Cardiac septum (tissue), 1 donor: ENCODE measurements at places on chromosomes 2 and 18. TPM values are rescaled to one million over a fixed set of nuclear protein-coding genes. Genes with fewer than 3 reads are reported as not detected.

DNA sequence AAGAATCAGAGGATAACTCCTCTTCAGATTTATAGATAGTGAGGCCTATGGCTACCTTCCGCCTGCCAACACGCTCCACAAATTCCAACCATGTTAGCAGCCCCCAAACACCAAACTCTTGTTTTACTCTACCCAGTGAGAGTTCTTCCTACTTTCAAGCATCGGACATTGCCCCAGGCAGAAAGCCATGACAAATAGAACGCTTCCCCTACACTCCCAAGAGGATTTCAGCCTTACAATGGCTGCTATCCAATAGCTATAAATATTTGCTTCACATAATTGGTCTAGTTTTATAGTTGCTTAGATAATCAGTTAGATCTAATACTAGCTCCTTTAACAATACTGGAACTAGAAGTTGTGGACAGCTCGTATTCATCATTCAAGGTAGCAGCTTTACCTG is 503.4 kb upstream of the VRK2 start:
- DNase-seq = no peak

DNA sequence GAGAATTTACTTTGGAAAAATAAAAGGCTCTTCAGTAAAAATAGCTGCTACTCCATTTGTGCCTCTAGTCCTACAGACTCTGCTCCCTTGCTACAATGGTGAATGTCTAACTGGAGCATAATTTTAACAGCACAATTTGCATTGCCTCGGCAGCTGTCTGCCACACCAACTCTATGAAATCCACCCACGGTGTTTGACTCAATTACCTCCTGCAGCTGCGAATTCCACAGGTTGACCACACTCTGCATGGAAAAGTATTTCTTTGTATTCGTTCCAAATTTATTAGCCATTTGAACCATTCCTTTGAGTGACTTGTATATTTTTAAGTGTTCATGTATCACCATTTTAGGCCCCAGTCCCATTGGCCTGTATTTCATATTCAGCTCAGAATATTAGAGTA is 182.1 kb upstream of the CCDC68 start:
- no peak for DNase-seq

DNA sequence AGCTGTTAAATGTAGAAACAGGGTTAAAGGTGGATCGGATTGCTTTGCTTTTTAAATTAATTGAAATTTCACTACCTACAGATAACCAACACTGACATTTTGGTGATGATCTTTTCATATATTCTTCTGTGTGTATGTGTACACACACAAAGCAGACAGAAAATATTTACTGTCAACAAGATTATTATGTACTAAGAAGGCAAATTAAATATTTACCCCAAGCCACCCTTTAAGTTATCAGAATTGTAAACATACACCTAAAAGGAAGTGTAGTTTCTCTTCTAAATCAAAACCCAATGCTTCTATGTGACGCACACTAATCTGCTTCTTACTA is 98.7 kb downstream of the GAREM1 start:
- no peak for DNase-seq

DNA sequence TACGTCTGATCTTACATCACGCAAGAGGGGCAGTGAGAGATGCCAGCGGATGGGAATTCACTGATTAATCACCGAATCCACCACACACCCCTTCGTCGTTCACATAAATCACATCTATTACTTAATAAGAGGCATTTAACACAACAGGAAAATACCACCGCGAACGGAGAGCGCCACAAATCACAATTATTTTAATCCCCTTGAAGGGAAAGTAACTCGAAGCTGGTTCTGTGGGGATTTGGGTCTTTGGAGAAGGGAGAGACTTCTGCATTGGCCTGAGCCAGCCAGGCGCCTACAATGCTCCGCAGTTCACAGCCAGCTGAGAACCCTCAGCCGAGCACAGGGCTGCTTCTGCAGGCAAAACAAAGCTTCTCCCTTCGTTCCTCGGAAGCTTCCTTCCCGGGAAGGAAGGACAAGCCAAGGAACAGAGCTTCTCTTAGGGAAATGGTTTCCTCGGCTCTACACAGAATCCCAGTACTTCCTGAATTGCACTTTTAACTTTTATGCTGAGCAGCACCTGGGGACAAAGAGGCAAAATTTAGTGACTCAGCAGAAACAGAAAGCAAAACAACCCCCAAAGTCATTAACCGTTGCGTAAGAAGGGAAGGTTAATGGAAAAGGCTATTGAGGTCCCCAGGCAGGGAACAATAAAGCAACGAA is at the start of gene LRP1B:
Gene LRP1B (minus strand): TSS at position 7 of the 660 bp plus-strand sequence. CDS start 287 bp downstream, outside the sequence.
- no peak for DNase-seq

- DNase-seq = no peak
Observed at GRCh38 chr2:238164906-238165287, 6.1 kb downstream of the ERFE start.

DNA sequence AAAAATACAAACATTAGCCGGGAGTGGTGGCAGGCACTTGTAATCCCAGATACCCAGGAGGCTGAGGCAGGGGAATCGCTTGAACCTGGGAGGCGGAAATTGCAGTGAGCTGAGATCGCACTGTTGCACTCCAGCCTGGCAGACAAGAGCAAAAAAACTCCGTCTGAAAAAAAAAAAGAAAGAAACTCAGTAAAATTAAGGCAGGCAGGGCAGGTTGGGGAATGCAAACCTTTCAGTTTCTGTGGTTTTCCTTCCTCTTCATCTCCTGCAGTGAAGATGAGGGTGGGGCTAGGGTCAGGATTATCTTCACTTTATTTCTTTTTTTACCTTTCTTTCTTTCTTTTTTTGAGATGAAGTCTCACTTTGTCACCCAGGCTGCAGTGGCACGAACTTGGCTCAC is 43.2 kb upstream of the PSME4 start:
- no peak for DNase-seq

DNA sequence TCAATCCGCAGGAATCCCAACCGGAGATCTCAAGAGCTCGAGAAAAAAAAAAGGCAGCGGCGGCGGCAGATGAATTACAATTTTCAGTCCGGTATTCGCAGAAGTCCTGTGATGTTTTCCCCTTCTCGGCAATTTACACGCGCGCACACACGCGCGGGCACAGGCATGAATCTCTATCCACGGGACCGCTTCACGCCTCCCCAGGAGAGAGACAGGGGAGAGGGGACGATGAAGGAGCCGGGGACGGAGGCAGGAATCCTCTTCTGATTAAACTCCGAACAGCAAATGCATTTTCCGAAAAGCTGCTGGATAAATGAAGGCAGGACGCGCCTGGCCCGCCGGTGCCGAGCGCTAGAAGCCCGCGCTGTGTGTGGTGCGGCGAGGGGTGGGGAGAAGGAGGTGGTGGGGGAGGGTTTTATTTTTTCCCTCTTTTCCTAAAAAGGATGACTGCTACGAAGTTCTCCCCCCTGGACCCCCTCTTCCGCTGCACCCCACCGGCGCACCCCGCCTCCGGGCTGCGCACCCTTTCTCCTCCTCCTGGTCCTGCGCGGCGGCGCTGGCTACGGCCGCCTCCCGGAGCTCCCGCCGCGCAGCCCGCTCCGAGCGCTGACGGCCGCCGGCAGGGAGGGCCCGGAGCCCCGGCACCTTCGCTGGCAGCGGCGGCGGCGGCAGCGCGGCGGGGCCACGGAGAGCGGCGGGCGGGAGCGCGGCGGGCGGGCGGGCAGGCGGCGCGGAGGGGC is at the start of gene BCL2:
Gene BCL2 (minus strand): TSS at position 387 of the 740 bp plus-strand sequence.
- DNase-seq = no peak

GRCh38 chr2:220455351-220455990 is 828.0 kb downstream of the SLC4A3 start:
- DNase-seq = no peak

GRCh38 chr18:51340332-51340731 is 142.9 kb upstream of the MEX3C start:
- DNase-seq = no peak

GRCh38 chr2:15195813-15196212 is 365.3 kb downstream of the NBAS start:
- DNase-seq = no peak

Gene HNMT
- 11.8 TPM for total RNA-seq

Gene ASXL2
- total RNA-seq = 24.1 TPM

Gene CDK15
- total RNA-seq = 0.22 TPM

Gene ZNF804A
- not detected for total RNA-seq

Gene RAB11FIP5
- total RNA-seq = 38.1 TPM
